ENCODE measurements at places on chromosomes 3 and 15. TPM values are rescaled to one million over a fixed set of nuclear protein-coding genes. Genes with fewer than 3 reads are reported as not detected.

DNA sequence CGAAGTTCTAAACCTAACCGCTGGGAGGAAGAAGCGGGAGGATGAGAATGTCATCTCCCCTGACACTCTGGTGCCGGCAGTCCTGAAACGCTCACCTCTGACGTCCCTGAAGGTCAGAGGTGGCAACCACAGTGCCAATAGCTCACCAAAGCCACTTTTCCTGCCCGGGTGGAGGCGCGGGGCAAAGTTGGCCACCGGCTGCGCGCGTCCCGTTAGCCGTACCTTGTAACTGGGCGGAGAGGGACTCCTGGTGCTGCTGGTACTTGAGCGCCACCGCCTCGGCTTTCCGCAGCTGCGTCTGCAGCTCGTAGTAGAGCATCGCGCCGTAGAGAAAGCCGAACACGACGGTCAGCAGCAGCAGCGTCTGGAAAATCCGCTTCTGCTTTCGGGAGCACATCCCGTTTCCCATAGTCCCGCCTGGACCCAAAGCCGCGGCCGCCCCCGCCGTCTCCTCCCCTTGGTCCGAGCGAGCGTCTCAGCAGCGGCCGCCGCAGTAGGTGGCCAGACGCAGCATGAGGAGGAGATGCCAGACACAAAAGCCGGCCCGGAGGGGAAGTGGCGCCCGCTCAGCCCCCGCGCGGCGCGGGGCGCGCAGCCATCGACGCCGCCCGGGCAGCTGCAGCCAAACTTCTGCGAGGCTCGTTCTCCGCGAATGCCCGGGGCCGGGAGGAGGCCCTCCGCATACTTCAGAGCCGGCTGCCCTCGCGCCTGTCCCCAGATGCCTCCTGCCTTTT, 680 bp downstream of the GOLIM4 start:
- peak; percentile 73 for DNase-seq

DNA sequence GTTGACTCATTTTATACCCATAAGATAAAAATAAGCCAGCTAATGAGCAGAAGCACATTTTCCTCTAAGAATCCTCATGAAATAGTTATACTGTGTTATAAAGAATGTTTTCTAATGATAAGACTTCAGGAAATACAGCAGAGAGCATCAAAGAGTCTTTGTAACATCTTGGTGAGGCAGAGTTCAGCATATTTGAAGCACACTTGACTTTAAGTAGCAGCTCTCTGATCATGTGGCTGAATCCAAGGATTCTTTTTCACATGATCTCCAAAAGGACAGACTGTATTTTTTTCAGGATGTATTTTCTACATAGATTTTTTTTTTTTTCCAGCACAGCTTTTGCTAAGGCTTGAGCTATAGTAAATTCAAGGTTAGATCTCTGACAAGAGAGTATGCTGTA, 195.1 kb downstream of the SI start:
- DNase-seq: no peak

- no peak for DNase-seq
Measured at GRCh38 chr3:68045976-68046375, 391.6 kb upstream of the SUCLG2 start.

DNA sequence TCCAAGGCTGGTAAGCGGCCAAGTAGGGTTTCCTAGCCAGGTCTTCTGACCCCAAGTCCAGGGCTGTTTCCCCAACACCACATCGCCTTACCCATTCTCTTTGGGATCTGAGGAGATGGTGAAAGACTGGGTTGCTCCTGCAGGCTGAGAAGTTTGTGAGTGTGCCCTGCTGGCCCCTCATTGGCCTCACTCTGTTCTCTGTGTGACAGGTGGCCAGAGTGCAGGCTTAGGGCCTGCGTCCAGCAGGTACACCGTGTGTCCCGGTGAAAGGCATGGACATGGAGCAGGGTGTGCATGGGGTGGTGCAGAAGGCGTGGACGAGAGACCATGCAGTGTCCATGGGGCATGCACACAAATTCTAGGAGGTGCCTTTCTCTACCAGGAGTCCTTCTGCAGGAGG, 91.3 kb downstream of the DGKG start:
- no peak for DNase-seq

DNA sequence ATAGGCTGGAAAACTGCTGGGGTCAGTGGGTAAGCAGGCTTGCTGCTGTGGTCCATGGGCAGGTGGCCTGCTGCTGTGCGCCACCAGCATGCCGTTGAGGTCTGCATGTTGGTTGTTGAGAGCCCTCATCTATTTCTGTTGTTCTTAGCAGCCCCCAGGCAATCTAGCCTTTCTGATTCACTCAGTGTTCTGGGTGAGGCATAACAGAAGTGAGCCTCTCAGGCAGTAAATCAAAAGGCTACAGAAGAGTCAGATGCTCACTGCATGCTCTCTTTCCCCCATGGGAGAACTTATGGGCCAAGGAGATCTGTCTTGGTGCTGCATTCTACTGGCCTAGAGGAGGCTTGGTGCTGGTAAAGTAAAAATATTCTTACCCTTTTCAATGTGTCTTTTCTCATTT, 67.8 kb upstream of the ATP10A start:
- DNase-seq: no peak

The FOXL2 gene
- polyA plus RNA-seq: not detected

The CCDC80 gene
- polyA plus RNA-seq: 12.0 TPM

The A4GNT gene
- polyA plus RNA-seq: not detected

The PLOD2 gene
- 21.3 TPM for polyA plus RNA-seq

DNA sequence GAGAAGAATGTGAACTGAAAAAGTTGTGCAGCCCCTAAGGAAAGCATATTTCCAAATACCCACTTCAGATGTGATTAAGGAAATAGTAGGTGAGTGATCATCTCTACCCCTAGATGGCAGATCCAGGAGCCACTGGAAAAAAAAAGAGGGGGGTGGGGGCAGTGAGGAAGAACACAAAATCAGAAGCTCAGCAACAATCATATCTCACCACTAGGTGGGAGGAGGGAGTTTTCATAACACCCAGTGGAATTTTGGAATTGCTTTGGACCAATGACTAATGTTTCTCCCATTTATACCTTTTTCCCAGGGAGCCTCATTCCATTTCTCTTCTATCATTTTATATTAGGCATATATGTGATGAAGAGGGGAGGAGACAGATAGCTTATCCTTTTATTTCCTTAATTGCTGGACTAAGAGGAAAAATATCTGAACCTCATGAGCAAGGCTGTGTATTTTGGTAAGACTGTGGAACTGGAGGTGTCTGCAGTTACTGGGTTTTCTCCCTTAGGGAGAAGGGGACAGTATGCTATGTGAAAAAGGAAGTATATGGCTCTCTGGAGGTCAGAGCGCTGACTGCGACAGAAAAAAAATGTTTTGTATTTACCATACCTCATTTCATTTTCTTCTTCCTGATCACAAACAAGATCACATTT, 363.4 kb downstream of the GAP43 start:
- DNase-seq: no peak

- DNase-seq: peak; percentile 94
Measured at GRCh38 chr15:31391687-31392671, 65.3 kb downstream of the KLF13 start.

- no peak for DNase-seq
Measured at GRCh38 chr15:69513986-69514385, 61.4 kb downstream of the RPLP1 start.

DNA sequence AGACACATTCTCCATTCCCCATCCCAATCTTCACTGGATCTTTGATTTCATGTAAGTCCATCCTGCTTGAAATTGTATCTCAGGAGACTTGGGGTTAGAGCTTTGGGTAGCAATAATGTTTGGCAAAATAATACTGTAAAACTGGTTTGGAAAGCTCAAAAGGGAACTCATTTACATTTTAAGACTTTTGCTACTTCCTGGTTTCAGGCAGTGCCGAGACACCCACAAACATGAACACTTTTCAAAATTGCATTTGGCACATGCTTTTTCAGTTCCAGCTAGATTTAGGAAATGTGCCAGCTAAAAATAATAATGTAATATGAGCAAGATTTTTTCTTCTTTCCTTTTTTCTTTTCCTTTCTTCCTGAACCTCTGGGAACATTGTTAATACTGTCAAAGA, 145.7 kb upstream of the CBLB start:
- no peak for DNase-seq

DNA sequence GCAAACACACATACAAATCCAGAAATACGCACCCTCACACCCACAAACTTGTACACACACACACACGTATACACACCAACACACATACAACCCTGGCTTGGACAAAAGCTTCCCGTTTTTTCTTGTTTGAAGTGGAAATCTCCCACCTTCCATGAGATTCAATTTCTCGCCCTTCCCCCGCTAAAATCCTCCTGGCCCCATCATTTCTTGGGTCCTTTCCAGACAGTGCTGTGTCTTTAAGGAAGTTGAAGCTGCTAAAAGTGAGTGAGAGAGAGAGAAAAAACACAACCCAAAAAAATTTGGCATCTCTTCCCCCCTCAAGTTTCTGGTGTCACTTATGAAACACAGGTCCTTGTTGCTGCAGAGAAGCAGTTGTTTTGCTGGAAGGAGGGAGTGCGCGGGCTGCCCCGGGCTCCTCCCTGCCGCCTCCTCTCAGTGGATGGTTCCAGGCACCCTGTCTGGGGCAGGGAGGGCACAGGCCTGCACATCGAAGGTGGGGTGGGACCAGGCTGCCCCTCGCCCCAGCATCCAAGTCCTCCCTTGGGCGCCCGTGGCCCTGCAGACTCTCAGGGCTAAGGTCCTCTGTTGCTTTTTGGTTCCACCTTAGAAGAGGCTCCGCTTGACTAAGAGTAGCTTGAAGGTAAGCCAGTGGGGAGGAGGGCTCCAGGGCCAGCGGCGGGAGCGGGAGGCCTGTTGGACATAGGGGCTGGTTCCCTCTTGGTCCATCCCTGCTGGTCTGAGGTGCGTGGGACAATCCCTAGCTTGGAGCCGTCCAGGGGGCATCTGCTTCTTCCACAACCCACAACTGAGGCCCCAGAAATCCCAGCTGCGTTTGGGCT, at the start of gene ISLR:
Gene ISLR, plus strand, starts transcription at position 331 of the 839 bp plus-strand sequence. CDS start 1,149 bp downstream, outside the sequence.
- no peak for DNase-seq

The ZNF609 gene
- polyA plus RNA-seq: 3.1 TPM

The DPPA2 gene
- not detected for polyA plus RNA-seq

- no peak for DNase-seq
Measured at GRCh38 chr3:173410436-173410835, 12.9 kb downstream of the NLGN1 start.

DNA sequence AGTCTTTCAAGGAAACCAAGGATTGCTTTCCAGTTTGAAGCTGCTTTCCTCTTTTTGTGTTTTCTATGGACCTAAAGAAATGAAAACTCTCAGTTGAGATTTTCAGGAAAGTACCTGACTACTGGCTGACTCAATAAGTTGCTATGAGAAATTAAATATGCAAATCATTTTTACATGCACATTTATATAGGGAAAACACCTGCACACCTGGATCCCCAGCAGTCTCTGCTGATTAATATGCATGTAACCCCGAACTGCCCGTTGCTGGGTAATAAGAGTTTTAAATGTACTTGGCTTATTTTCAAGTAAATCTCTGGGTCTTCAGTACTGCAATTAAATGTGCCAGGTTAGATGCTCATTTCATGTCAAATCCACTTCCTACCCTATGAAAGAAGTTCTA, 77.2 kb downstream of the KBTBD8 start:
- DNase-seq: no peak

The GPR149 gene
- not detected for polyA plus RNA-seq

The HRG gene
- 22.8 TPM for polyA plus RNA-seq

DNA sequence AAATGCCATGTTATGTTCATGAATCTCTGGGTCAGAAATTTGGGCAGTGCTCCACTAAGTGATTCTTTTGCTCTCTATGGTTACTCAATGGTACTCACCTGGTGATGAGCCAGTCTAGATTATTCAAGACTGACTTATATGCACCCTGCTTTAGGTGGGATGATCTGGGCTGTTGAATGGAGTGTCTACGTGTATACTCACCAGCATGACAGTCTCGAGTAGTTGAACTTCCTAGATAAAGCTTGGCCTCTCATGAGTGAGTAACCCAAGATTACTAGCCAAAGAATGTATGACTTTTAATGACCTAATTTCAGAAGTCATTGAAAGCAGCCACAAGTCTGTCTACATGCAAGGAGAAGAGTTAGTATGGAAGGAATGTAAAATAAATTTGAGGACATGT, 77.5 kb upstream of the CADM2 start:
- no peak for DNase-seq

The TTC21A gene
- 4.8 TPM for polyA plus RNA-seq

The STRC gene
- 0.22 TPM for polyA plus RNA-seq

DNA sequence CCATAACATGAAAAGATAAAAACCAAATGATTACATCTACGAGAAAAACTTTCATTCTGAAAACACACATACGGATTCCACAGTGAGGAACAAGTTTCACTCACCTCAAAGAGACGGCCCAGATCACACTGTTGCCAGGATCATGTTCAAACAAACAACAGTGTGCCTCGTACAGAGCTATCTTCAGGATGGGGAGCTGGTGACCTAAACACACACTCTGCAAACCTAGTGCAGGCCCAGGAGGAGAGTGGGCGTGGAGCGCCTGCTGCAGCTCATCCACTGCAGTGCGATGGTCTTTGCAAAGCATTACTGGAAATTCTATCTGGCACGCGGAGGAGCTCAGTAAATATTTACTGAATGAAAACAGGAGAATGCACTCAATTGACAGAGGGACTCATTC, 38.5 kb downstream of the TAMM41 start:
- DNase-seq: peak; percentile 15

The CRABP1 gene
- 61.0 TPM for polyA plus RNA-seq

GRCh38 chr15:78055919-78056713, 21.4 kb downstream of the TBC1D2B start:
- DNase-seq: no peak

- DNase-seq: no peak
Measured at GRCh38 chr15:57662802-57663201, 43.7 kb upstream of the POLR2M start.

Data from kidney (tissue), 22 donors.